Umbilical cord (tissue), 2 donors: ENCODE measurements at places on chromosomes 11 and 22.

- DNase-seq = no peak
These were observed 44.2 kb downstream of the TENM4 start for GRCh38 chr11:79396674-79397073.

- peak; percentile 92 for DNase-seq
These were observed 10.5 kb downstream of the TOLLIP start for GRCh38 chr11:1298695-1299492.

GRCh38 chr11:15826826-15827225, 529.5 kb downstream of the SOX6 start:
- DNase-seq = no peak

DNA sequence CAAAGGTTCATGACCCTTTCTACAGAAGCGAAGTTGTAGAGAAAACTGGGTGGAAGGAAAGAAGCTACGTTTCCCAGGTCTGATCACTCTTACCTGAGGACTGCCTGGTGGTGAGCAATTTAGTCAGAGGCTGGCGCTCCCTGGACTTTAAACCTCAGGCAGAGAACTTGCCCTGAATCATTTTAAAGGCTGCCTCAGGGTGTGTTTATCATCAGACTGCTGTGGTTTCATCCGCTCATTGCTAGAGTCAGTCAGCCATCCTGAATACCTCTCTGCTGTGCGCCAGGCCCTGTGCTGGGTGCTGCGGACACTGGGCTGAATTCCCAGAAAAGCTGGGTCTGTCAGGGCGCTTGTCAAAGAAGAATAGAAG, 2.7 kb downstream of the DTX4 start:
- DNase-seq = no peak

DNA sequence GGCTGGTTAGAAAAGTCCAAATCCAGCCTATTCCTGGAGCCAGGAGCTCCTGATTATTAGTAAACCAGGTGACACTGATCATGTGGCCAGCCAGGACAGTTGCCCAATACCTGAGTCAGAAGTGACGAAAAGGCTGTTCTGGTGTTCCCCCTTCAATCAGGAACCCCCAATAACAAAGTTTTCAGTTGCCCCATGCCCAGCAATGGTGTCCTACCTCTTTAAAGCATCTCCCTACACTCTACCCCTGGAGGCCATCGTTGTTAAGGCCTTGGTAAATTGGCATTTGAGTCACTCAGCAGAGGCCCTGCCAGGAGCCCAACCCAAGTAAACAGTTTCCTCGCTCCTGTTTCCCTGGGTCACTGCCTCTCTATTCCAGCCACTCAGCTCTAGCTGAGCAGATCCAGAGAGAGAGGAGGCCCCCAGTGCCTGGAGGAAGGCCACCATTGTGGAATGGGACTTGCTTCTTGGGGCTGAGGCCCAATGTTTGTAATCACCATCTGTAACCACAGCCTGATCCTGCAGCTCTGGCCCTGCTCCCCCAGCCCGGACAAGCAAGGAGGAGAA, 25.0 kb downstream of the ARHGAP1 start:
- peak; percentile 73 for DNase-seq

DNA sequence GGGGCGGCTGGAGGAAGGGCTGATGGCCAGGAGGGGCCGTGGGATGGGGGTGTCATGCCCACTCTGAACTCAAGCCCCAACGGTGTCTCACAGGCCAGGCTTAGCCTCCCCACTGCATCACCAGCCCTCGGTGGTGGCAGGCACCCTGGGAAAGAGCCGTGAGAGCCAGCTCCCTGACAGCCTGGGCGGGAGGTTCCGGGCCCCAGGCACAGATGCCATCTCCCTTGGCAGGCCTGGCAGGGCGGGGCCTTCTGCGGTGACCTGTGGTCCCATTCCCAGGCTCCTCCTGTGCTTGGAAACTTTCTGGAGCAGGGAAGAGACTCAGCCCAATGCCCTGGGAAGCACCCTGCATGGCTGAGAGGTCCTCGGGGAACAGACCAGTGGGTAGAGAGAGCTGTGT, 4.8 kb downstream of the PHLDA2 start:
- no peak for DNase-seq

DNA sequence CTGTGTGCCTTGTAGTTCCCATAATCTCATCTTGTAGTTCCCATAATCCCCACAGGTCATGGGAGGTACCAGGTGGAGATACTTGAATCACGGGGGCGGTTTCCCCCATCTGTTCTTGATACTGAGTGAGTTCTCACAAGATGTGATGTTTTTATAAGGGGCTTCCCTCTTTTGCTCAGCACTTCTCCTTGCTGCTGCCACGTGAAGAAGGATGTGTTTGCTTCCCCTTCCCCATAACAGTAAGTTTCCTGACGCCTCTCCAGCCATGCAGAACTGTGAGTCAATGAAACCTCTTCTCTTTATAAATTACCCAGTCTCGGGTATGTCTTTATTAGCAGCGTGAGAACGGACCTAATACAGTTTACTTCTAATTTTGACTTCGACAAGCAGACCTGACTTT, 14.0 kb upstream of the SMIM38 start:
- no peak for DNase-seq
